Occipital lobe (tissue), 3 donors: ENCODE measurements at places on chromosomes 12 and 14. TPM values are rescaled to one million over a fixed set of nuclear protein-coding genes. Genes with fewer than 3 reads are reported as not detected.

TMPRSS12 gene
- not detected for total RNA-seq

GLT8D2 gene
- 13.9 TPM for total RNA-seq

CLEC6A gene
- not detected for total RNA-seq

OAS1 gene
- total RNA-seq, result 2.5 TPM

CLEC2B gene
- total RNA-seq, result 2.7 TPM

OR4K14 gene
- total RNA-seq, result not detected

TPPP2 gene
- not detected for total RNA-seq

DCN gene
- 46.3 TPM for total RNA-seq

MBIP gene
- total RNA-seq, result 24.8 TPM

- DNase-seq, result no peak
Observed at GRCh38 chr14:91143862-91144261, 30.0 kb downstream of the DGLUCY start.

DNA sequence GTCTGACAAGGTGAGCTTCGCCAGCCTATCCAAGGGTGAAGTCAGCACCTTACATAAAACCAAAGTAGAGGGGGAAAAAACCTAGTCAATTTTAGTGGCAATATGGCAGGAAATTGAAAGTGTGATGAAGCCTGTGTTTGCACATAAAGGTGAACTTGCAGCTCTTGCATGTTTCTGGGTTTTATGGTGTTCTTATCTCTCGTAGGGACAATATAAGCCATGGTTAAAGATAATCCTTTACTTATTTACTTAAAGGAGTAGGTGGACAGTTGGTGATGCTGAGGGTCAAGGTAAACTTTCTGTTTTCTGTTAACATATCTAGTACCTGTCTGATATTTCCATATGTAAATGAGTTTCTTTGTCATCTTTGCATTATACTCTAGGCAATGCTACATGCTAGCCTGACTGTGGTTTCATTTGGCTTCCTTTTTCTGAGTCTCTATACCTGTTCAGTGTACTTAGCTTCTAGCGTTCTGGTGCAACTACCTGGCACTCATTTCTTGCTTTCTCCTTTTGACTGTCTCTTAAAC, 32.8 kb downstream of the CCDC91 start:
- no peak for DNase-seq

- DNase-seq, result no peak
Observed at GRCh38 chr14:85224241-85224640, 305.7 kb upstream of the FLRT2 start.

GRCh38 chr12:132144810-132145168, 532 bp downstream of the NOC4L start:
- DNase-seq, result no peak

- DNase-seq, result no peak
Observed at GRCh38 chr12:63934936-63935335, 90.4 kb downstream of the SRGAP1 start.

DNA sequence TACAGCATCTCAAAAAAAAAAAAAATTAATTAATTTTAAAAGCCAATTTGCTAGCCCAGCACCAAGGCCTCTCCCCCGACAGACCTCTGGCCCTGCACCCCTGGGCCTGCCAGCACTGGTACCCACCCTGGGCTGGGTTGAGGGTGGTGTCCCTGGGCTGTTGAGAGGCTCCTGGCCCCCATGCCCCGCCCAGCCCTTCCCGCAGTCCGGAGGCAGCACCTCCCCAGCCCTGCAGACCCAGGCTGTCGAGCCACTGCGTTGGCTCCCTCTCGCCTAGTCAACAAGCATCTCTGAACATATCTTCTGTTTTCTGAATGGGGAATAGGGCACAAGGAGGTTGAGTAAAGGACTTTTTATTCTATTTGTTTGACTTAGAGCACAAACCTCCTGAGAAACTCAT, 87.1 kb downstream of the FBXL14 start:
- DNase-seq, result no peak

- DNase-seq, result no peak
Observed at GRCh38 chr14:79896009-79896408, 315.3 kb downstream of the DIO2 start.

- no peak for DNase-seq
Observed at GRCh38 chr12:6326316-6327228, 15.3 kb downstream of the TNFRSF1A start.

GRCh38 chr12:81255947-81256346, 178.1 kb downstream of the ACSS3 start:
- DNase-seq, result no peak

DNA sequence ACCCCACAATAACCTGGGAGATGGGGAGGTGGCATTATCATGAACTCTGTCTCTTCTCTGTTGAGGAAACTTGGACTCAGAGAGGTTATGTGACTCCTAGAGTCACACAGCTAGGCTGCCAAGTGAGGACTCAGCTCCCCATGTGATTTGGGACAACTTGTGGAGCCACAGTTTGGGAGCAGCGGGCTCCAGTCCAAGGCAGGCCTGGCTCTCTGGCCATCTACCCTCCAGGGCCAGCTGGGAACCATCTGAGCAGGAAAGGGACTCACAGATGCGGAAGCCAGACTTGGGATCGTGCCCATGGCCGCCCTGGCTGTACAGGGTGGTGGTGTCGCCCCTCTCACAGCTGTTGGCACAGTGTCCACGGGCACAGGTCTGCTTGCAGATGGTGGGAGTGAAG, 59.1 kb downstream of the ISCA2 start:
- DNase-seq, result no peak

DNA sequence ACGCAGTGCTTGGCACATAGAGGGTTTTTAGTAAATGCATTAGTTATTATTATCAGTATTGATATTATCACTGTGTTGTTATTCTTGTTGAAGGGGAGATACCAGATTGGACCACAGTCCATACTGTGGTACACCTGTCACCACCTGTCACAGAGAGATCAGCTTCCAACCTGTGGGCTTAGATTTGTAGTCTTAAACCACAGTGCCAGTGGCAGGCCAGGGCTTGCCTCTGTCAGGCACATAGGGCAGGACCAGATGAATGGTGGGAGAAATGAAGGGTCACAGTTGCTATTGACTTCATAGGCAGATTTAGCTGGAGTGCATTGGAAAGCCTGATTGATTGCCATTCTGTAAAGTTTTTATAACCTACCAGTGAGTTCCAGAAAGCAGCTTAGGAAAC, 35.1 kb downstream of the ARL1 start:
- no peak for DNase-seq

DNA sequence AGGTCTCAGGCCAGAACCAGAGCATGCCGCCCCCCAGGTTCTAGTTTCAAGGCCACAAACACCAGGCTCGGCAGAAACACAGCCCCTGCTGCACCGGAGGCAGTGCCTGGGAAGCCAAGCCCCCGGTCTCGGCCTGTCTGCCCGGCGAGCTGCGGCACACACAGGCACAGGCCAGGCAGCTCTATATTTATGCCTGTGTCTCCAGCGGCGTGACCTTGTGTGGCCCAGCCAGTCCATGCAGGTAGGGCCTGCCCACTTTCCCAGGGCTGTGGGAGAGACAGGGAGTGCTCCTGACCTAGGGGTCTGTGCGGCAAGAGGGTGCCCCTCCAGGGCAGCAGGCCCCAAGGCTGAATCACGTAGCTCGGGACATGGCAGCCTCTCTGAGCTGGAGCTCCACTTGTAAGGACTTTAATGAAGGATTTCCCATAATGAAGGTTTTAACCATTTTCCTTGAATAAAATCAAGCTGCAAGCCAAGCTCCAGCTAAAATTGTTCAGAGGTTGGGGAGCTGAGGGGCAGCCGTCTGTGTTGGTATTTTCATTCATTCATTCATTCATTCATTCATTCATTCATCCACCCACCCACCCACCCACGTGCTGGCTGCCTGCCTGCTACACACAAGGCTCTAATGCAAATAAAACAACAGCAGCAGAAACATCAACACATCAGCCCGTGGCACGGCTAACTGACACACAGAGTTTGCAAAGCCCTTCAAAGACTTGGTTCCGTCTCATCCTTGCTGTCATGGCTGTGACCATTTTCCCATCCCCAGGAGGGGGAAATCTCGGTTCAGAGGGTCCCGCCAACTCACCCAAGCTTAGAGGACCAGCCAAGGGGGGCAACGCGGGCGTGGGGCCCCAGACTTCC, 92.0 kb downstream of the RFLNA start:
- DNase-seq, result no peak

GRCh38 chr12:53402871-53403270, 20.8 kb upstream of the AMHR2 start:
- no peak for DNase-seq

GRCh38 chr12:43320281-43320680, 231.7 kb downstream of the ADAMTS20 start:
- DNase-seq, result no peak
